Activated naive CD4-positive, alpha-beta T cell treated with anti-CD3 and anti-CD28 coated beads, Interleukin-2, amount 50 U/mL, for 16 hours (primary cell): ENCODE measurements at places on chromosomes 2 and 18.

DNA sequence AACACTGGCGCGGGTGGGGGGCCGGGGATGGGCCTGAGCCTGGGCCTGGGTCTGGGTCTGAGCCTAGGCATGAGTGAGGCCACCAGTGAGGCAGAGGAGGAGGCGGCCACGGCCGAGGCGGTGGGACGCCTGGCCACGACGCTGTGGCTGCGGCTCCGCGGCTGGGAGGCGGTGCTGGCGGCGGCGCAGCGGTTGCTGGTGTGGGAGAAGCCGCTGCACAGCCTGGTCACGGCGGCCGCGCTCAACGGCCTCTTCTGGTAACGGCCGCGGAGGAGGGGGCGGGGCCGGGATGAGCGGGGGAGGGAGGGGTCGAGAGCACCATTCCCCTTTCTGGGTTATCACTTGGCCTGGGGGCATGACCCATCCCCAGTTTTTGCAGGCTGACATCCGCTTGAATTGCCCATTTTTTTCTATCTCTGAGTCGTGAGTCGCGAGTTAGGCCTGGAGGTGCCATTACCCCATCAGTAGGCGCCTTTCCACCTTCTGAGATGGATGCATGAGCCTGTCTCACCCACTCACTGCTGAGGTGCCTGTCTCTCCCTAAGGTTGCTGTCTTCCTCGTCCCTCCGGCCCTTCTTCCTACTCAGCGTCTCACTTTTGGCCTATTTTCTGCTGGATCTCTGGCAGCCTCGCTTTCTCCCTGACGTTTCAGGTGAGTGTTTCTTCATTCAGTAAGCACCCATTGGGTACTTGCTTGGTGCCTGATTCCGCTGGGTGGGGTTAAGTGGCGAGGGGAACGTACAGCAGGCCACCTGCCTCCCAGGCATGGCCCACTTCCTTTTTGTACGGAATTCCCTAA, 501 bp downstream of the RETREG2 start:
- peak; percentile 37 for DNase-seq

- DNase-seq = no peak
Measured at GRCh38 chr2:96438589-96438988, 66.6 kb downstream of the NEURL3 start.

DNA sequence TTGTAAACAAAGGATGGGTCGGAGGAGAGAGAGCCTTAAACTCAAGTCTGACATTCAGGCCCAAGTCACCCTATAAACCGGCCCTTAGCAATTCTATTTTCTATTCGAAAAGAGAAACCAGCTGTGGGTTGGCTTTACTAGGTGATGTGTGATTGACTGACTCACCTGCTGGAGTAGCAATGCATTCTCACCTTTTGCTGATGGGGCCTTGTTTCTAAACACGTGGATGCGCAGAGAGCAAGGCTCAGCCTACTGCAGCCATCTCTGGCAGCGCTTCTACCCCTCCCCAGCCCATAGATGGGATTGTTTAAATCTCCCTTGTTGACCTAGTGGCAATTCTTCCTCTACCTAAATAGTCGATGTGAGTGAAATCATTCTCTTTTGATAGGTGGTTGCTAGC, 138.5 kb downstream of the MEIS1 start:
- no peak for DNase-seq

GRCh38 chr2:103605071-103605780, 843.4 kb downstream of the TMEM182 start:
- no peak for DNase-seq
